ENCODE measurements at places on chromosomes 11 and 22.

DNA sequence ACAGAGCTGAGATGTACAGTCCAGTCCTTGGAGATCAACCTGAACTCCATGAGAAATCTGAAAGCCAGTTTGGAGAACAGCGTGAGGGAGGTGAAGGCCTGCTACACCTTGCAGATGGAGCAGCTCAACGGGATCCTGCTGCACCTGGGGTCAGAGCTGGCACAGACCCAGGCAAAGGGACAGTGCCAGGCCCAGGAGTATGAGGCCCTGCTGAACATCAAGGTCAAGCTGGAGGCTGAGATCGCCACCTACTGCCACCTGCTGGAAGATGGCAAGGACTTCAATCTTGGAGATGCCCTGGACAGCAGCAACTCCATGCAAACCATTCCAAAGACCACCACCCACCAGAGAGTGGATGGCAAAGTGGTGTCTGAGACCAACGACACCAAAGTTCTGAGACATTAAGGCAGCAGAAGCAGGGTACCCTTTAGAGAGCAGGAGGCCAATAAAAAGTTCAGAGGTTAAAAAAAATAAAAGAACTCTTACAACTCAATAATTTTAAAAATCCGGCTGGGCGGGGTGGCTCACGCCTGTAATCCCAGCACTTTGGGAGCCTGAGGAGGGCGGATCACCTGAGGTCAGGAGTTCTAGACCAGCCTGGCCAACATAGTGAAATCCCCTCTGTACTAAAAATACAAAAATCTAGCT is 69.9 kb upstream of the RTL6 start:
- DNase-seq, result peak; percentile 5

DNA sequence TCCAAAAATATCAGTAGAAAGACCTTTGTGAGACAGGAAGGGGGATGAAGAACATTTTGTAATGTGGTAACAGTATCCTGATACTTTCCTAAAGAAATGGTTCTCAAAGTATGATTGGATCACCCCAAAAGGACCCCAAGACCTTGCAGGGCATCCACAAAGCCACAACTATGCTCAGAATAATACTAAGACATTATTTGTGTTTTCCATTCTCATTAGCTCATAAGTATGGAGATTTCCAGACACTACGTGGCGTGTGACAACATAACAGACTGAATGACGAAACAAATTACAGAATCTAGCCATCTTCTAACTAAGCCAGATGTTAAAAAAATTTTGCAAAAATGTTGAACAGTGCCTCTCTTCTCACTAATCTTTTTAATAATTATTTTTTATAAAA is 24.9 kb downstream of the CHEK2 start:
- no peak for DNase-seq

DNA sequence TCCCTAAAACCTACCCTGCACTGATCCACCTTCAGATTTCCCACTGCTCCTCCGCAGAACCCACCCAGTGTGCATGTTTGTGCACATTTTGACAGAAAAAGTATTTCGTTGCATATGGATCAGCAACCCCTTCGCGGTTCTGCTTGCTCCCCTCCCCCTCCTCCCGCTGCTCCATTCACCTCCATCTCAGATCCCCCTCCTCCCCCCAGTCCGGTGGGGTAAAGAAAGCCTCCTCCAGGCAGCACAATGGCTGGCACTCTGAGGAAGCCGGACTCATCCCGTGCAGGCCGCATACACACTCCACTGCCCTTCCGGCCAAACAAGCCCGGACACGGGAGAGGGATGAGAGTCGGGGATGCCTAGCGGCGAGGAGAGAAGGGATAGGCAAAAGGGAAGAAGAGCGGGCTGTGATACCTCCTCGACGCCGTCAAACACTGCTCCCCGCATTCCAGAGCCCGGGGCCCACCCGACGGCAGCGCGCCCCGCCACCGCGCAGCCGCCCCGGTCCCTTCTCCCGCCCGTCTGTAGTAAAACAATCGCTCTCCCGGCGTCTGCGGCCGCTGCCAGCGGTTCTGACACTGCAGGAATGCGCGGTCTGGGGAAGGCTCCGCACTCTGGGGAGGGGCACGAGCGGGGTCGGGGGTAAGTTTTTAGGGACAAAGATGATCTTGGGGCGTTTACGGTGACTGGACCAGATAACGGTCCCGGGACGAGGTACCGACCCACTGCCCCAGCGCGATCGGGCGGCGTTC is 915 bp downstream of the FEZ1 start:
- no peak for DNase-seq

DNA sequence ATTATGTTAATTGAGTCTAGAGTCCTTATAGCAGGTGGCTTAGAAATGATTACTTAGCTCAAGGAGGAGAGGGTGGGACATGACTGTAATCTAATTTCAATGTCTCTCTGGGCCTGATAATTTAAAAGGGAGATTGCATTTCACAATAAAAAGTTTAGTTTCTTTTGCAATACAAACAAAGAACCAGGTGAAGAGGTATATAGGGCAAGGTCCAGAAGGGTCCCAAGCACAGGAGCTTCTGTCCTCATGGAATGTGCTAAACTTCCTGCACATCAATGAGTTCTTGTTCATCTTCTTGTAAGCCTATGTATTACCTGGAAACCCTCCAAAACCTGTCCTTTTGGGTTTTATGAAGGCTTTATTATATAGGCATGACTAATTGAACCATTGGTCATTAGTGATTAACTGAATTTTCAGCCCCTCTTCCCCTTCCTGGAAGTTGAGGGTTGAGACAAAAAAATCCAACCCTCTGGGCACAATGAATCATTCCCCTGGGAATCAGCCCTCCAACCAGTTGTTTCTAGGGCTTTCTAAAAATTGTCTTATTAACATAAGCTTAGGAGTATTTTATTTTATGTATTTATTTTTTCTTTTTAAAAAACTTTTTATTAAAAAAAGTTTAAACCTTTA is 37.6 kb downstream of the MS4A2 start:
- DNase-seq, result no peak

- DNase-seq, result no peak
Measured at GRCh38 chr22:49300241-49300640, 527.4 kb downstream of the BRD1 start.

DNA sequence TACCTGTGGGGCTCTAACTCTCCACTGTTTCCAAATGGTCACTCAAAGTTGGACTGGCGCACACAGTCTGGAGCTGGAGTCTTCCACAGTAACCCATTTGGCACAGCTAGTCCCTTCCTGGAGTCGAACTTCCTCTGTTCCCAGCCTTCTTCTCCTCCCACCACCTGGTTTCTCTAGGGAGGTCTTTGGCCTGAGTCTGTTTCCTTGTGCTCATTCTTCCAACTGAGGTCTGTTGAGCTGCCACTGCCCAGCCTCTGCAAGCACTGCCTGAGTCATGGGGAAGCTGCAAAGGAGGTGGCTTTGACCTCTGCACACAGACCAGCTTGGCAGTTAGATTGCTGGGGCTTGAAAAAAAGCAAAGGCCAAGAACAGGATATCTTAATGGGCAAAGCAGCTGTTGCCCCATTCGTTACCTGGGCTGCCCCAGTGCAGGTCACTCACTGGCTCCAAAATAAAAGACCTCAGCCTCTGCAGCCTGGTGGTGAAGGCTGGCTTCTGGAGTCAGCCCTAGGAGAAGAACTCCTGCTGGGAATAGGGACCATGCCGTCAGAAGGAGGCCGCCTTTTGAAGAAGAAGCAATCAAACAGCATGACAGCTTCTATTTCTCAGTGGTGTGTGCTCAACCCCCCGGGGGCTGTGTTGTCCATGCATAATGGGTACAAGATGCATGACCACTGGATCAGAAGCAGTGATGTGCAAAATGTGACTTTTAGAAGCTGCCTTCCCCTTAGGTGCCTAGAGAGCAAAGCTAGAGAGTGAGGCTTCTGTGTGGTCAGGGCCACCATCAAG is 3.0 kb downstream of the ADAMTS15 start:
- DNase-seq, result no peak

DNA sequence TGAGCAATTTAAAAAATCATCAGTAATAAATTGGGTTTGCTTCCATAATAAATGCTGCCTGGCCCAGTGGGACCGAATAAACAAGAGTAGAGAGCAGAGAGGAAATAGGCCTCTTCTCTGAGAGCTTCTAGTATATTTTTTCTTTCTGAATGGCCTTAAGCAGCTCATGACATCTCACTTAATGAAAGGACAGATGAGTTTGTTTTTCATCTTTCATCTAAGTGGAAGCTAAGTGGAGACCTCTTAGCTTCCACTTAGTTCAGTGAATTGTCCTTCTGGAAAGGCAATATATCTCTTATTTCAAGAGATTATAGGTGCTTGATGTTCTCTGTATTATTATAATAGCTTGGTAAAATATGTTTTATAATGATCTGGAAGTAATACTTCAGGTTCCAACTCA is 245.9 kb upstream of the ANO3 start:
- DNase-seq, result no peak

- DNase-seq, result no peak
Measured at GRCh38 chr11:20452585-20452984, 65.1 kb downstream of the PRMT3 start.

- DNase-seq, result no peak
Measured at GRCh38 chr11:94030059-94030458, 8.9 kb downstream of the HEPHL1 start.

DNA sequence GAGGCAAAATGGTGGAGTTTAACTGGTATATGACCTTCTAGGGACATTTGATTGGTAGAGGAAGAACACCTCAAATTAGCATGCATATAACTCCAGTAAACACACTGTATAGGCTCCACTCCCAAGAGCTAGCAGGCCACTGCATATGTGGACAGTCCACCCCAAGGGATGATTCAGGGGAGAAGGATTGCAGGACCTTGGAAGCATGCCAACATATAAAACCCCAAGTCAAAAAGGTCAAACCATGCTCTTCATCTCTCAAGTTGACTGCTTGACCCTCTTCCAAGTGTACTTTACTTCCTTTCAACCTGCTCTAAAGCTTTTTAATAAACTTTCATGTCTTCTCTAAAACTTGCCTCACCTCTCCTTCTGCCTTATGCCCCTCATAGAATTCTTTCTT is 459.9 kb upstream of the CCDC179 start:
- DNase-seq, result no peak

DNA sequence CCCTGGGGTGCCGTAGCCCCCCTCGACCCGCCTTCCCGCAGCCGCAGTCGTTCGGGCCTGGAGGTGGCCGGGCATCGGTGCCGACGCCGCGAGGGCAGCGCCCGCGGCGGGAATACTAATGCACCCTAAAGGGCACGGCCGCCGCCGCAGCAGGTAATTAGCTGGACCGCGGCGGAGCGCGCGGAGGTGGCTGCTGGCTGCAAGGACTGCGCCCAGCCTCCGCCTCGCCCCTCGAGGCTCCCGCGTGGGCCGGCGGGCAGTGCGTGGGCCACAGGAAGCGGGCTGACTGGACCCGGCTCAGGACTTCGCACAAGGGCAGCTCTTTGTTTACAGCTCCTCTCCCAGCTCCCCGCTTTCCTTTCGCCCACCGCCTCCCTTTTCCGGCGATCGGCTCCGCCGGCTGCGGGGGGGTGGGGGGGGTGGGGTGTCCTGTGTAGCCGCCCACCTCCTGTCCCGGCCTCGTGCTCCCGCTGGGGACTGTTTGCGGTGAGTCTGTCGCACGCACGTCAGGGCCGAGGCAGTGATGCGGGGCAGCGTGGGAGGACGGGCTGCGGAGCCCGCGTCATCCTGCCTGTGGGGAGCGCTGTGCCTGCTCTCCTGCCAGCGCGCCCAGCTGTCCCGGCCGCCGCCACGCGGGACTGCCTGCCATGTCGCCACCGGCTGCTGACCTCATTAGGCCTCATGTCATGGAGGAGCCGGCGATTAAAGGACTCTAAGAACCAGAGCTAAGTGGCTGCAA is 53.2 kb downstream of the GRIK4 start:
- peak; percentile 30 for DNase-seq

- no peak for DNase-seq
Measured at GRCh38 chr11:114170226-114170625, 110.7 kb downstream of the ZBTB16 start.

- no peak for DNase-seq
Measured at GRCh38 chr11:92477686-92478085, 253.1 kb downstream of the FAT3 start.

DNA sequence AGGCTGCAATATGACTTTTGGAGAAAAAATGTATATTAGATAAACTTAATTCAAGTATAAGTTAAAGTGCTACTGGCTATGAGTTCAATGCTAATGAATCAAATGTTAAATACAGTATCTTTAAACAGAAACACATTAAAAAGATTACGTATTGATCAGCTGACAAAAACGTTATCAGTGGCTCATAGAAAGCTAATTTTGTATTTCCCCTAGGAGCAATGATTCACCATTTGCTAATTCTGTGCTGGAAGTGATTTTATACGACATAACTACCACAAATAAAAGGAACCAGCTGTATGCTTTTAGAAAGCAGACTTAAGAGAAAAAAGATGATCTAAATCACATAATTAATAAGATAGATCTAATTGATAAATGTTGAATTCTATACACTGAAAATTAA is 43.6 kb downstream of the MRE11 start:
- no peak for DNase-seq

- DNase-seq, result no peak
Measured at GRCh38 chr11:57275582-57275981, 38.5 kb upstream of the APLNR start.

DNA sequence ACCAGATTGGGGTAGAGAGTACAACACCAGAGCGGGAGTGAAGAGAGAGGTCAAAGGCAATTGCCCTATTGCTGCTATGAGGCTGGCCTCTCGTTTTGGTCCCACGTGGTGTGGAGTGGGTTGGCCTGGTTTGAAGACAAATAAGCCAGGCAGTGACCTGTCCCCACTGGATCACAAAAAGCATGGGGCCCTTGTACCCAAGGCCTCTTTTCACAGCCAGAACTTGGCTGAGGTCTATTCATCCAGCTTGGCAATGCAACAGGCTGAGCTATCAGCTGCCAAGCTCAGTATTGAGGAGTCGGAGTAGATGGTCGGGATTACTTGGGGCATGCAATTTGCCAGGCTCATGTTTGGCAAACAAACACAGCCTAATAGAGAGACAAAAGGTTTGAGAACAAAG is 19.2 kb upstream of the GALNT18 start:
- no peak for DNase-seq

GRCh38 chr11:70656252-70656651 is 257.9 kb downstream of the CTTN start:
- no peak for DNase-seq

- DNase-seq, result no peak
Measured at GRCh38 chr11:114297806-114298709, 1.9 kb downstream of the NNMT start.

GRCh38 chr22:23969071-23969470 is 2.4 kb downstream of the DDTL start:
- DNase-seq, result no peak

Data from activated CD8-positive, alpha-beta memory T cell treated with anti-CD3 and anti-CD28 coated beads for 48 hours (primary cell).